ENCODE measurements at places on chromosomes 13 and 19. TPM values are rescaled to one million over a fixed set of nuclear protein-coding genes. Genes with fewer than 3 reads are reported as not detected.
A peak's percentile ranks its signal among the peaks of the same experiment; 100 is the strongest.

FAM83E gene
- total RNA-seq: 0.18 TPM

ASF1B gene
- 0.45 TPM for total RNA-seq

ASPDH gene
- total RNA-seq: 61.1 TPM

DNAAF3 gene
- total RNA-seq: 0.63 TPM

RNF225 gene
- not detected for total RNA-seq

MEIS3 gene
- total RNA-seq: 1.0 TPM

PRRG2 gene
- total RNA-seq: 8.5 TPM

KLK15 gene
- total RNA-seq: not detected

ELAVL1 gene
- 28.6 TPM for total RNA-seq

DENND1C gene
- 1.1 TPM for total RNA-seq

GRCh38 chr13:51967482-51968446 is 43.5 kb downstream of the ATP7B start:
- no peak for DNase-seq

GRCh38 chr13:106462710-106463109 is 72.8 kb downstream of the EFNB2 start:
- DNase-seq: no peak

DNA sequence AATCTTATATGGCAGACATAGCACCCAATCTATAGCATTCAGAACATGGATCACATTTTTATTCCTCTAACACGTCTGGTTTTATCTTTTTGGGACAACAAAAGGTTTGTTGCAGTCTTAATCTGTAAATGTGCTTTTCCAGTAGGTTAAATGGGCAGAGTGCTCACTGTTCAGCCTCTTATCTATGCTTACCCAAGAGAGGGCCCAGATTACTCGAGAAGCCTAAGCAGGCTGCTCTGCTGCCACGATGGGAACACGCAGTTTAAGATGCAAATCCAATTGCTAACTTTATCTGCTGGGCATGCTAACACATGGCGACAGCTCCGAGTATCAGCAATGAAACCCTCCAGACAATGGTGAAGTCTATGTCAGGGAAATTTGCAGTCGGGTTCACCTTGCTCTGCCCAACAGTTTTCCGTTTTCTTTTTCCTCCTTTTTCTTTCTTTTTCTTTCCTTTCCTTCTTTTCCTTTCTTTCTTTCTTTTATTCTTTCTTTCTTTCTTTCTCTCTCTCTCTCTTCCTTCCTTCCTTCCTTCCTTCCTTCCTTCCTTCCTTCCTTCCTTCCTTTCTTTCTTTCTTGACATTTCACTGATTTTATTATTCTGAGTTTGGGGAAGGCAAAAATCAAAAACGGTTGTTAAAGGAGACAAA is 115.3 kb downstream of the RBM26 start:
- no peak for DNase-seq

DNA sequence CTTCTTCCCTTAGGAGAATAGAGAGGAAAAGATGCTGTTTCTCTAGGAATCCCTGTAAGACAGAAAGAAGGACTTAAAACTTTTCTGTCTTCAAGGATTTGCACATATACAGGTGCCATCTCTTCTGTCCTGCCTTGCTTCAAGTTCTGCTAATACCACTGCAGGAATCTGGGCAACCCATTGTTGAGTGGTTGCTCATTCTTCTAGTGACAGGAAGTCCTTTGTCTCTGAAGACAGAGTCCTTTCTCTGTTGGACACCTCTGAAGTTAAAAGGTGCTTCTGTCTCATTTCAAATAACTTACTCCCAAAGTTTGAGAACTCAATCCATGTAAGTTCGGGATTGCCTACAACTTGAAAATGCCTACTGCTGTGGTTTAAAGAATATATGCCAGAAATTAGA is 114.4 kb upstream of the TMTC4 start:
- DNase-seq: no peak

- DNase-seq: no peak
These were observed 9.6 kb downstream of the AP2A1 start for GRCh38 chr19:49776371-49776764.

- no peak for DNase-seq
These were observed 432.3 kb downstream of the RFC3 start for GRCh38 chr13:34250151-34250670.

- no peak for DNase-seq
These were observed 19.3 kb downstream of the ZNF583 start for GRCh38 chr19:56423276-56423984.

DNA sequence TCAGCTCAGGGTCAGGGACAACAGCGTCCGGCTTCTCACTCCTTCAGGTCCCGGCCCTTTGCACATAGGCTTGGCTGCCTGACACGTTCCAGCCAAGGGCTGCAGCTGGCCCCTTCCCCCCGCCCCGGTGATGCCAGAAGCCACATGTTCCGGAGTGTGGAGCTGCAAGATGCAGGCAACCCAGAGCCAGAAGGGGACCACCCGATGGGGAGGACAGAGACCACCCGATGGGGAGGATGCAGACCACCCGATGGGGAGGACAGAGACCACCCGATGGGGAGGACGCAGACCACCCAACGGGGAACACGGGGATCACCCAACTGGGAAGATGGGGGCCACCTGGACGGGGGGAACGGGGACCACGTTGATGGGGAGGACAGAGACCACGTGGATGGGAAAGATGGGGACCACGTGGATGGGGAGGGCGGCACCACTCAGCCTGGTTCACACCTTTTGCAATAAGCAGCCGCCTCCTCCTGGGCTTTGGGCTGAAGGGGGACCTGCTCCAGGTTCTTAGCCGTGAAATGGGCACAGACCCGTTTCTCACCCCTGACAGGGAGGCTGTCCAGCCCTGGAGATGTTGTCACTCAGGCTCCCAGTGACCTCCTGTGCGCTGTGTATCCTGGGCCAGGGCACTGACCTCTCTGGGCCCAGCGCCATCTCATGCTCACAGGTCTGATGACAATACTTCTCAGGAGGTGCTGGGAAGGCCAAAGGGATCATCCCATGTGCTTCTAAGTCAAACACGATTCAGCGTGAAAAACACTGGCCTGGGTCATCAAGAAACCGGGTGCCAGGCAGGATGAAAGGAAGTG is 34.5 kb downstream of the C13orf46 start:
- peak; percentile 73 for DNase-seq

- DNase-seq: no peak
These were observed 68.8 kb downstream of the ARHGEF7 start for GRCh38 chr13:111183959-111184358.

DNA sequence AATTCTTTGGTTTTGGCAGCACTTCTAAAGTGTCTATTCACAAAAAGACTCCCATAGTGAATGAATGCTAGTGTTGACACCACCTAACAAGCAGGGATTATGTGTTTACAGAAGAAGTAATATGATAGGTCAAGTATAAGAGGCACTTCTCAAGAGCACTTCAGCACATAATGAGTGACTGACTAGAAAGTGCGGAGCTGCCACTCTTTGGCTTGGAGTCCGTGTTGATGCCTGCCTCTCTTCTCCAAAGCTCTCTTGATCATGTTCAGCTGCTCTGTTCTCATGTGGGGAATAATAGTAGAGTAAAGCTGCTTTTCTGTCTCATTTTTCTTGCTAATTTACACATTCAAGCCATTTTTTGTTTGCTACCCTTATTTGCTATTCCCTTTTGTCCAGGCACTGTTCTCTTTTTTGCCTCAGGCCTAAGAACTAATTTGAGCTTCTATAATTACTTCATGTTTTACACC is 22.7 kb upstream of the MAB21L1 start:
- DNase-seq: no peak

DNA sequence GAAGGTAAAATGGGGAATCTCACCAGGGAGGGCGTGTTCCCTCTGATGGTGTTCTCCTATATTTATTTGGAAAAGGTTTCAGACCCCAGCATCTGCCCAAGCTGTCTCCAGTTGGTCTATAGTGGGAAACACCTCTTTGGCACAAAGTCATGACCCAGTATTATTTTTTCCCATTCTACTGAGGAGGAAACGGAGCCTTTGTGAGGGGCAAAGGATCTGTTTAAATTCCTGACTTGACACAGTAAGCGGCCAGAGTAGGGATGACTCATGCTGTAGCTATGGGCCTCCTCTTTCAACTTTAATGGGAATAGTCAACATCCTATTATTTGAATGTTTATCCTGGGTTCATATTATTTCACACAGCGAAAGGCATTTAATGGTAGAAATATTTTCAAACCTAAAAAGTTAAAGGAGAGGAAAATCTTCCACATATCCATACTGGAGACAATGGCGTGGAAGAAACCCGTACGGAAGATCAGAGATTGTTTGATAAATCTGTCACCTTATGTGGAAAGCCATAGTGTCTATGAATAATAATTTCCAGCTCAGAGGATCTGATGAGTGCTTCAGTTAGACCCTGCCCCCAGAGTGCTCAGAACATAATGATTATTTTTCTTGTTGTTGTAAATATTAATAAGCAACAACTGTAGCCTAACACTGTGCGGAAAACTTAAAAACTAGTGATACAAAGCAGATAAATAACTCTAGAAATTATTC is 126.0 kb downstream of the FOXO1 start:
- no peak for DNase-seq

- DNase-seq: no peak
These were observed 78.9 kb downstream of the FLT1 start for GRCh38 chr13:28415994-28416421.

GRCh38 chr13:21849323-21849722 is 178.4 kb downstream of the FGF9 start:
- no peak for DNase-seq

DNA sequence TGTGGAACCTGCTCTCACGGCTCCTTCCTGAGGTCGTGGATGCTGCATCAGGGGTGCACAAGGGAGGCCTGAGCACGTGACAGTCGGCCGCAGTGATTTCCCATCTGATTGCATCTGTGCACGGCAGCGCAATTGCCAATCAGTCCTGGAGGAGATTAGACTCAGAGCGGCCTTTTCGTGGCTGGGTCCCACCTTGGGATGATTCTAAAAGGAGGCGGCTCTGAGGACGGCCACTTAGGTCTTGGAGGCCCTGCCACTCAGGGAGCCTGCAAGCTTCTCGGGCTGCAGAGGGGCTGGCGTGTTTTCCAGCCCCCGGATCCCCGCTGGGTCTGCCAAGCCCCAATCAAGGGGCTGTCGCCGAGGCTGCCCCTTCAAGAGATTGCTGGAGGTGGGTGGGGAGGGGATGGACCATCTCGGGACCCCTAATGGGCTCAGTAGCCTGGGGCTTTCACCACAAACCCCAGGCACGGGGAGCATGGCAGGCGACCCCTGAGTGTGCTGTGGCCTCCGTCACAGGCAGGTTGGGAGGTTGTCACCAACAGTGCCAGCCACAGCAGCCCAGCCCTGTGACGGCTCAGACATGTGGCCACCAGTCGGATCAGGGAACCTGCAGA is 51.6 kb downstream of the SOX1 start:
- no peak for DNase-seq

DNA sequence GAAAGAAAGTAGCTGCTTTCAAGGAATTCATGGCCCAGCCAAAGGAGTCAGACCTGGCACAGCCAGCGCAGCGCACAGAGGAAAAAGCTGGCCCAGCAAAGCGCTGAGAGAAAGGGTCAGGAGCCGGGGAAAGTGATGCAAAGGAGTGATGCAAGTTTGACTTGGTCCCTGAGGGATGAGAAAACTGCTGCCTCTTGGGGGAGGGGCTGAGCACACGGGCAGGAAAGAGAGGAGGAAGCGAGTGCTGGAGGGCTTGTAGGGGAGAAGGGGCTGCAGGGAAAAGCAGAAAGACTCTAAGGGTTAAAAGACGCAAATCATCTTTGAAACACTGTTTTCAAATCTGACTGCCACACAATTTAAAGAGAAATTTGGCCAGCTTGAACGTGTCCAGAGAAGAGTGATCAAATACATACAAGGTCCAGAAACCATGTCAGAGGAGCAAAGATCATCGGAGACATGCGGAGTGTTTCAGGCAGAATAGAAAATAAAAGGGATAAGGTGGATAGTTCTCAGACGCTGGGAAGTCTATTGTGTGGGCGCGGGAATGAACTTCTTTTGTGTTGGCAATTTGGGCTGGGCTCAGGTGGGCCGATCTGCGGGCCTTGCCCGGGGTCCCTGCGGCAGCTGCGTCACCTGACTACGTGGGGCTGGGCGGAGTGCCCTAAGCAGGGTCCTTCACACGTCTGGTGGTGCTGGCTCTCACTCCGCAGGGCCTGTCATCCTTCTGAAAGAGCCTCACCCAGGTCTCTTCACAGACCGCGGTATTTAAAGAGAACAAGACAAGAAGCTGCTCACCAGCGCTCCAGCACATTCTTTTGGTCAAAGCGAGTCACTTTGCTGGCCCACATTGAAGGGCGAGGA is 18.1 kb downstream of the N4BP2L1 start:
- DNase-seq: peak; percentile 81

DNA sequence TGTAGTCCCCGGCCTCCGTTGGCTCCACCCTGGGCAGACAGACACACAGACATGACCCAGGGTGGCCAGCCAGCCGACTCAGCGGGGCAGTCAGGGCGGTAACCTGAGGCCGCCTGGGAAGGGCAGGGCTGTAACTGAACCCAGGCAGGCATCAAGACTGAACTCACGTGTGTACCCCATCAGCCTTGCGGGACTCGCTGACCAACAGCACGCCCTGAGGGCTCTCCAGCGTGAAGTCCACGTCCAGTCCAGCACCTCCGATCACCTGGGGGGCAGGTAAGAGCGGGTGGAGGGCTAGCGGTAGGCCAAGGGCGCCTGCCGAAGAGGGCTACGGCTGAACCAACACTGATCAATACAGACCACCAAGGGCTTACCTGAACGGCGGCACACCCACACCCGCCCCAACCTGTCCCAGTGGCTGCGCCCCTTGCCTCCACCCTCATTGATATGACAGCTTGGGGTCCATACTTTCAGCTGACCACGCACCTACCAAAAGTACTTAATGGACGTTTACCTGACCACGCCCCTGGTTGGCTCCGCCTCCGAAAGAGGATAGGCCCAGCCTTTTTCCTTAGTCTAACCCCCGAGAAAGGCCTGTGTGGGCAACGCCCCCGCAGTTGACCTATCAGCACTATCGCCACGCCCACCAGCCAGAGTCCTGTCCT is 791 bp downstream of the TMED1 start:
- DNase-seq: no peak

- DNase-seq: no peak
These were observed 64.7 kb upstream of the STARD13 start for GRCh38 chr13:33349986-33350826.

DNA sequence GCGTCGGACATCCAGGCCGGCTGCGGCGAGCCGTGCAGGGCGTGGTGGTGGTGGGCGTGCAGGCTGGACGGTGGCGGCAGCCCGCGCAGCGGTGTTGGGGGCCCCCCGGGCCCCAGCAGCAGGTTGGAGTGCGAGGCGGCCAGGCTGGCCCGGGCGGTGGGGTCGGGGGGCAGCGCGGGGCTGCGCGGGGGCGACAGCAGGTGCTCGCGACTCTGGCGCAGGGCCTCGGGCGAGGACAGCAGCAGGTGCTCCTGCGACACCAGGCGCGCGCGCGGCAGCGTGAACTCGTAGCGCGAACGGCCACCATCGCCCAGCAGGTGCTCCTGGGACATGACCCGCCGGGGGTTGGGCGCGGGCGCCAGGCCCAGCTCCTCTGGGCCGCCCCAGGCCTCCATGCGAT is 9.8 kb downstream of the SHISA7 start:
- DNase-seq: no peak

- no peak for DNase-seq
These were observed 714 bp downstream of the NDFIP2 start for GRCh38 chr13:79481685-79482052.

GRCh38 chr13:25352230-25352629 is 19.5 kb upstream of the ATP8A2 start:
- no peak for DNase-seq
